Hematopoietic multipotent progenitor cell treated with erythropoietin and hydrocortisone succinate and interleukin-3 and kit ligand, for 6 days (in vitro differentiated cells): ENCODE measurements at places on chromosomes 6 and 20.

- DNase-seq: peak; percentile 30
These were observed 14.9 kb downstream of the SYCP2L start for GRCh38 chr6:10901770-10902169.

GRCh38 chr6:68108233-68108835 is 526.7 kb upstream of the ADGRB3 start:
- no peak for DNase-seq

DNA sequence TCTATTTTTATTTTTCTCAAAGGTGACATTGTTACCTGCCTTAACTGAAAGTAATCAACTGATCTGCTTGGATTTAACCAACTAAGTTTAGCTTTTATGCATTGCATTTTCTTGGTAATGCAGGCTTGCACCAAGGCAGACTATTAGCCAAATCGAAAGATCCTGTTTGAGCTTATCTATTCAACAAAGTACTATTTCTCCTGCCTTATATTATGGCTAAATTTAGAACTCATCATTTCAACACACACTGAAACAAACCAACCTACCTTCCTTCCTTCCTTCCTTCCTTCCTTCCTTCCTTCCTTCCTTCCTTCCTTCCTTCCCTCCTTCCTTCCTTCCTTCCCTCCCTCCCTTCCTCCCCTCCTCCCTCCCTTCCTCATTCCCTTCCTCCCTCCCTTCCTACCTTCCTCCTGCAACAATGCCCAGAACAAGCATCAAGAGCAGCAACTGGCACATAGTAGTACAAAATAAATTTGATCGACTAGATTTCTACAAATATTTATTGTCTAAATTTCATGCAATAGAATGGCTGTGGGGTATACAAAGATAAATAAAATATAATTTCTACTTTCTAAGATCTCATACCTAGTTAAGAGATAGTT is 17.0 kb upstream of the RNF182 start:
- no peak for DNase-seq

DNA sequence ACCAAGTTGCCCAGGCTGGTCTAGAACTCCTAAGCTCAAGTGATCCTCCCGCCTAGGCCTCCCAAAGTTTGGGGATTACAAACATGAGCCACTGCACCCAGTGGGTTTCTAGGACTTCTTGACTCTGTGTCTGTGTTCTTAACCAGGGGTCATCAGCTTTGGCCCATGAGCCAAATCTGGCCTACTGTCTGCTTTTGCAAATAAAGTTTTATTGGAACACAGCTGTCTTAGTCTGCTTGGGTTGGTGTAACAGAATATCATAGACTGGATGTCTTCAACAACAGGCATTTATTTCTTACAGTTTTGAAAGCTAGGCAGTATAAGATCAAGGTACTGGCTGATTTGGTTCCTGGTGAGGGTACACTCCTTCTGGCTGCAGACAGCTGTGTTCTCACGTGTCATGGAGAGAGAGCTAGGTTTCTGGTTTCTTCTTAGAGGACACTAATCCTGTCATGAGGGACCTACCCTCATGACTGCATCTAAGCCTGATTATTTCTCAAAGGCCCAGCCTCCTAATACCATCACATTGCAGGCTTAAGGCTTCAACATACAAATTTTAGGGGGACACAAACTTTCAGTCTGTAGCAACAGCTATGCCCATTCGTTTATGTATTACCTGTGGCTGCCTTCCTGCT is 23.3 kb downstream of the ARFGEF2 start:
- DNase-seq: no peak

DNA sequence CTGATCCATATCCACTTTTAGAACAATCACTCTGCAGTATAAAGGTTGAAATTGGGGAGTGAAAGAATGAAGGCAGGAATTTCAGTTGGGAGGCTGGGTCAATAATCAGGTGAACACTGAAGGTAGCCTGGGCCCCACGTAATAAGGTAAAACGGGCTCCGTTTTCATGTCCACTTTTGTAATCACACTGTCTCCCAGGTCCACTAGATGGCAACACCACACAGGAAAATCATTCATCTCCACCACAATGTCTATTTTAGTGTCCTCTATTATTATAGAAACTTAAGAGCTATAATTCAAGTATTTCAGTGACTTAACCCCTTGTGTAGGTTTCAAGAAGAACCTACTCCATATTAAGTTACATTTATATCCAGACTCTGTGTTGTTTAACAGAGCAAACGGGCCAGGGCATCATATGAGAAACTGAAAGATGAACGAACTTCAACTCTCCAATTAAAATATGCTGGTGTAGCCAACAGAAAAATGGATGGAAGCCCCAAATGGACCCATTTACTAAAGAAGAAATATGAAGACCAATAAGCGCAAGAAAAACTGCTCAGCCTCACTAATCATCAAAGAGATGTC is 45.9 kb upstream of the MC3R start:
- peak; percentile 42 for DNase-seq

DNA sequence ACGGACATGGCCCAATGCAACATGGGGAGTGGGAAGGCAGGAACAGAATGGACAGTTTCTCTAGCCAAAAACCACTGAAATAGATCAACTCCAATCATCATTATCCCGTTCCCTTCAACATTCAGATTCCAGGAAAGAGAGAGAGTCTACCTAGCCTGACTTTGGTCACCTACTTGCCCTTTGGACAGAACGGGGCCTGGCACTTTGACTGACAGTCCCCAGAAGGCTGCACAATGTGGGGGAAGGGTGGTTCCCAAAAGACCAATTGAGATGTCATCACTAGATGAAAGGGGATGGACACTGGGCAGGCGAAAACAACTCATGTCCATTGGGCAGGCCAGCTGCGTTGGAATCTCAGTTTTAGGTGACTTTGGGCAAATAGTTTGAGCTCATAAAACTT is 15.0 kb upstream of the KIF16B start:
- DNase-seq: no peak

- no peak for DNase-seq
These were observed 710.2 kb upstream of the POU3F2 start for GRCh38 chr6:98124171-98124570.

DNA sequence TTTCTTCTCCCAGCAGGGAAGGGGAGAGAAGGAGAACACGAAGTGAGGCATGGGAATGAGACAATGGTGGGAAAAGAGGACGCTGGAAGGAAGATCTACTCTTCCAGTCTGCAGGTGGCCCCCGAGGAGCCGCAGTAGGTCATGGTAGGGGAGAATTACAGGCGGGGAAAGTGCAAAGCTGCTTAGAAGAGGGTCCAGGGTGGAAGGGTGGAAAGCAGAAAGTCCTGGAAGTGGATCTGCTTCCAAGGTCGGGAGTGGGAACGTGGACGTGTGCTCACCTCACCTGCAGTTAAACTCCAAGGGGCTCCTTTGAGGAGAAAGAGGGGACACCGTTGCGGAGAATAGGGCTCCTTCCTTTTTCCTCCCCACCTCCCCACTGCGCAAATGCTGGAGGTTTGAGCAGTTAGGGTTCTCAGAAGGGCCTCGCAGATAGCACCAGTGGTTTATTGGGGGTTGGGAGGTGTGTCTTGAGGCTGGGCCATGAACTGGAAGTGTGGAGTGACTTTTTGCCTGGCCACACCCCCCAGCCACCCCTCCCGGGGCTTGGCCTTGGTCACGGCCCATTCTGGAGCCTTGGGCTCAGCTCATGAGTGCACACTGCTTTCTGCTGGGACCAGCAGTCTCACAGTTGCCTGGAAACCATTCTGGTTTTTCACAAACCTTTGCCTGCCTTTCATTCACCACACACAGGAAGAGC is 100.4 kb upstream of the MLN start:
- DNase-seq: peak; percentile 46

- no peak for DNase-seq
These were observed 12.5 kb upstream of the PCK1 start for GRCh38 chr20:57548177-57549058.

DNA sequence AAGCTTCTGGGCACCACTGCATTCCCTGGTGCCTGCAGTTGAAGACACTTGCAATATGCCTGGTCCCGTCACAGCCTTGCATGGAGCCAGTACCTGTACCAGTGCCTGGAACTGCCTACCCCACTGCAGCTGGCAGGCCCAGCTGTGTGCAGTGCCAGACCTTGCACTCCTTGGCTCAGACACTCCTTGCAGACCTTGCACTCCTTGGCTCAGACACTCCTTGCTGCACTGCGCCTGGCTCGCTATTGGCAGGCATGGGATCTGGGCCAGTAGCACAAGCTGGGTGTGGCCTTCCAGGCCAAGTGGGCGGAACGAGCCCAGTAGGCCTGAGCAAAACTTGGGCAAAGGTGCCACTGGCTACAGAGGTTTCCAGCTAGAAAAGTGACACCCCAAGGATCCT is 1189.1 kb downstream of the GRIK2 start:
- DNase-seq: no peak

- DNase-seq: no peak
These were observed 7.5 kb downstream of the NEDD9 start for GRCh38 chr6:11224966-11225463.

- no peak for DNase-seq
These were observed 41.8 kb upstream of the F13A1 start for GRCh38 chr6:6362056-6362840.

GRCh38 chr20:38186788-38187221 is 21.7 kb upstream of the TGM2 start:
- no peak for DNase-seq

GRCh38 chr6:166410426-166410935 is 27.7 kb upstream of the MPC1 start:
- DNase-seq: no peak

DNA sequence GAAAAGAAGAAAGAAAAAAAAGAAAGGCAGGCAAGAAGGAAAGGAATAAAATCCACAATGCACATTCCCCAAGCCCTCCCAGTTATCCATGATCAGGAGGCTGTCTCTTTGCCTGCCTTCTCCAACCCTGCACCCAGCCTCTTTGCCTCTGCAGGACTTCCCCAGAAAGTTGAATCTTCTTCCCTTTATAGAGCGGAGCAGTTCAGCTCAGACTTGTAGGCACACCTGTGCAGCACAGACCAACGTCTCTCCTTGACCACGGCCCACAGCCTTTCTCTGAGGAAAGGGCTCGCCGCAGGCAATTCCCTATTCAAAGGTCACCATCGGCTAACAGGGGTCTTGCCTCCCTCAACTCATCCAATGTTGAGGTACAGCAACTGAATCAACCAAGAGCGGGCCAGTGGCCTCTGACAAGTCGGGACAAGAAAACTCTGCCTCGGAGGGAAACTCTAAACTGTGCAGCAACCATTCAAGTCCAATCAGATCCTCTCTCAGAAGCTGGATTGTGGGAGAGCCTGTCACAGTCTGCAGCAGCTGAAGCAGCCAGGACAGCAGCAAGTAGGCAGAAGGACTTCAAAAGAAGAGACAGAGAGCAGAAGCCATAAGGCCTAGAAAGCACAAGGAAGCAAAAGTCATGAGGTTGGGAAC is 529.2 kb upstream of the JARID2 start:
- DNase-seq: no peak

DNA sequence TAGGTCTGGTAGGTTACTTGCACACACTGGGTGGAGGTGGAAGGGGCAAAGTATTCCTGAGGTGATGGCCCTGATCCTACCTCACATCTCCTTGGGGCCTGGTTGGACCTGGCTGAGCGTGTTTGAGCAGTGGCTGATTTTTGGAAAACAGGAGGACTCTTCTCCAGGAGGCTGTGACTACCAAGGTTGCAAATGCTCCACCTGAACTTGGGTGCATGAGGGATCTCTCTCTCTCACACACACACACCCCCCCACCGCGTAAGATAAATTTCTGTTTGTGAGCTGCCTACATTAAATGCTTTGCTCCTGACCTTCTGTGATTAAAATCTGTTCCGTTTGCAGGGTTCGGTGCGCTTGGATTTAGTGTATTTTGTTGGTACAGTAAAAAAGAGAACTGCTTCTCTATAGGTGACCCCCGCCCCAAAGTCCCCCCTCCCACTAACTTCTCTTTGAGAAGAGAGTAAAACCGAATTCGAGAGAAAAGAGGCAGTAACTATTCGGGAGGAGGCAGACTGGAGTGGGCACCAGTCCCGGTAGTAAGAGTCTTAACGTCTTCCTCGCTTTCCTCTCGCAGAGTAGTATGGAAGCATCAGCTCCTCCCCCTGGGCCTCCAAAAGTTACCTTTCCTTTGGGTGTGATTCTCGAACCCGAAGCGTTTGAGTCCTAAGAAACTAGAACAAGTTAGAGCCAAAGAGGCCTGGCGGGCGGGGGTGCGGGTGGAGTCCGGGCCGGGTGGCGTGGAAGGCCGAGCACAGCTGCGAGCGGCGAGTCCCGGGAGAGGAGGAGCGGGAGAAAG is 585 bp upstream of the DSE start:
- peak; percentile 42 for DNase-seq

DNA sequence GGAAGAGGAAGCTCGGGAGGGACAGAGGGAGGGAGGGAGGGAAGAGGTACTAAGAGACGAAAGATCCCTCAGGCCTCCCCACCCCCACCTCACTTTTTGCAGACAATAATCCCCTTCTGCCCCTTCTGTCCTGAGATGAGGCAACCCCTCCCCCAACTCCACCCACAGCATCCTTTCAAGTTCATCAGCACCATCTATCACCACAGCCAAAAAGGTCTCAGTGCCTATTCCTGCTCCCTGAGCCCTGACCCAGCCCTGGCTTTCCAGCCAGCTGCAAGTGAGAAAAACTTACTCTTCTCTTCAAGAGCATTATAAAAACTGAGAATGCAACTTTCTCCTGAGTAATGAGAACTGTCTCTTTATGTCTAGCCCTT is 133.2 kb upstream of the LRFN2 start:
- DNase-seq: no peak
